Glutamatergic neuron (in vitro differentiated cells): ENCODE measurements at places on chromosomes 1 and 21.
A peak's percentile ranks its signal among the peaks of the same experiment; 100 is the strongest.

DNA sequence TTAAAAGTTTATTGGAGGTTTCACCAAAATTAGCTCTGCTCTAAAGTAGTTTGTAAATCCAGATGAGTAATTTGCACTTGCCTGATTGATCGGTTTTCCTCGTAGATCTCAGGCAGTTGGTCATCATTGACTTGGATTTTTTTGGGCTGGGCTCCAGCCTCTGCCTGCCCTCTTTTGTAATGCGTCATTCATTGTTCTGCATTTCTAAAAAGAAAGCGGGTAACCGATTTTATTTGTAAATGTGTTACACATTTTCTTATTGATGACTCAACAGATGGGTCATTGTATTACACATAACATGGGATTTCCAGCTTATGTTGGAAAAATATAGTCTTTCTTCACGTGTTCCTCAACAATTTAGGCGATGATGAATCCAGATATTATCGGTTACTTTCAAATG lies 5.5 kb downstream of the ETS2 start:
- no peak for DNase-seq

- DNase-seq, result no peak
Measured at GRCh38 chr1:232999956-233000625, 49.7 kb downstream of the NTPCR start.

- no peak for DNase-seq
Measured at GRCh38 chr1:169483500-169483966, 2.2 kb downstream of the SLC19A2 start.

DNA sequence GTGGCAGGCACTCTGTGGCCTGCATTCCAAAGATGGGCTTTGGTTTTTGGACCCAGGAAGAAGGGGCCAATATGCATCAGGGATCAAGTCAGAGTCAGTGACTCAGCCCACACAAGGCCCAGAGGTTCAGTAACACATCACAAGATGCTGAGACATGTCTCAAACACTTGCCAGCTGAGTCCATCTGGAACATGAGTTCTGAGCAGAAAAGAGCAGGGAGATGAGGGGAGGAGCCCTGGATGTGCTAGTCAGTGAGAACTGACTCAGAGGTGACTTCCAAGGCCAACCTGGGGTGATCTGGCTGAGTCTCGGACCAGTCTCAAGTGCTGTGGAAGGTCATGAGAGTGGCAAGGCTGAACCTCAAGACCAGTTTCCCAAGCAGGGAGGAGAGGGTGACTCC lies 150.1 kb downstream of the CDC7 start:
- no peak for DNase-seq

DNA sequence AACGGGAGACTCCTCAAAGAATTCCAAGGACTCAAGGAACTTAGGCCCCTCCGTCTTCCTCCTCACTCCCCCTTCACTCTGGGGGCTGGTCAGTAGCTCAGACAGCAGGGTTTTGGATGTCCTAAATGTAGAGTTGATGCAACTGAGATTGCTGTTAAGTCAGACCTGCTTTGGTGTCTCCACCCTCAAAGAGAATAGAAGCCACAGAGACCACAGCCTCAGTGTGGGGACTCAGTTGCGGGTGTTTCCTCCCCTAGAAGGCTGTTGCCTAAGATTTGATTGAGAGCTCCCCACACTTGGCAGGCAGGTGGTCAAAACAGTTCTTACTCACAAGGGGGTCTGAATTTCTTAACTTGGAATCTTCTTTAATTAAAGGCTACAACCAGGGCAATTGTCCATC lies 7.6 kb downstream of the MAN1C1 start:
- DNase-seq, result no peak

- no peak for DNase-seq
Measured at GRCh38 chr1:40308036-40308727, 8.9 kb downstream of the COL9A2 start.

DNA sequence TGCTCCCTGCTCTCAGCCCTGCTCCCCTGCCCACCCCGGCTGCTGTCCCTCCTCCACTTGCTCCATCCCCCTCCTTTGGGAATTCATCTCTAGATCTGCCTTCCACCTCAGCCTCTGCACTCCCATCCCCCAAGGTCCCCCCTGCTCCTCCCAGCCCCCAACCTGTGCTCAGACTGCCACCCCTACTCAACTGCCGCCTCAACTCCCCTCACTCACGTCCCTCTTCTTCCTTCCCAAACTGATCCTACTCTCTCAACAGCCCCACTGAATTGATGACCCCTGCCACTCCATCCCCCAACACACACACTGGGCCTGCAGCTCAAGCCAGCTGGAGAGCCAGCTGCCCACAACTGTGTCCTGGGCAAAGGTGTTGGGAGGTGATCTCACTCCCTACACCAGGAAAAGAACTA lies 15.8 kb upstream of the ETV3L start:
- DNase-seq, result peak; percentile 59

DNA sequence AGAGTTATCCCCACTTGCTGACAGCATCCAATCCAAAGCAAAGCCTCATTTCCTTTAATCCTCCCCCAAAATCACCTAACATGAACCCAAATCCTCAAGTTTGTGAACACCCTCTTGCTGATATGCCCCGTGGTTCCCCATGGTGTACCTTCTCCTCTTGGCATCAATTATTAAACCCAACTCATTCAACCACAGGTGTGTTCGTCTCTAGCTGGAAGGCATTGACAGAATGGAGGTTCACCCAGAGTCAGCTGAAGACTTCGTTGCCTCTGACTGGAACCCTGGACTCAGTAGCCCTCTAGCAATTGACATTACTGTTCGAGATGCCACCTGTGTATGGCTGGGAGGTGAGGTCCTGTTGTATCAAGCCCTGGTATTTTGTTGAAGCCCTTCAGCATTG lies 22.8 kb downstream of the SLC30A10 start:
- DNase-seq, result no peak

GRCh38 chr1:8202182-8202905 lies 115.6 kb upstream of the SLC45A1 start:
- no peak for DNase-seq

- no peak for DNase-seq
Measured at GRCh38 chr1:45246760-45247159, 40.4 kb upstream of the ZSWIM5 start.

- DNase-seq, result no peak
Measured at GRCh38 chr1:228475812-228476211, 11.4 kb upstream of the RNF187 start.

- no peak for DNase-seq
Measured at GRCh38 chr1:88698764-88699163, 14.7 kb downstream of the PKN2 start.

GRCh38 chr21:35764586-35764985 lies 295.7 kb downstream of the SETD4 start:
- no peak for DNase-seq

DNA sequence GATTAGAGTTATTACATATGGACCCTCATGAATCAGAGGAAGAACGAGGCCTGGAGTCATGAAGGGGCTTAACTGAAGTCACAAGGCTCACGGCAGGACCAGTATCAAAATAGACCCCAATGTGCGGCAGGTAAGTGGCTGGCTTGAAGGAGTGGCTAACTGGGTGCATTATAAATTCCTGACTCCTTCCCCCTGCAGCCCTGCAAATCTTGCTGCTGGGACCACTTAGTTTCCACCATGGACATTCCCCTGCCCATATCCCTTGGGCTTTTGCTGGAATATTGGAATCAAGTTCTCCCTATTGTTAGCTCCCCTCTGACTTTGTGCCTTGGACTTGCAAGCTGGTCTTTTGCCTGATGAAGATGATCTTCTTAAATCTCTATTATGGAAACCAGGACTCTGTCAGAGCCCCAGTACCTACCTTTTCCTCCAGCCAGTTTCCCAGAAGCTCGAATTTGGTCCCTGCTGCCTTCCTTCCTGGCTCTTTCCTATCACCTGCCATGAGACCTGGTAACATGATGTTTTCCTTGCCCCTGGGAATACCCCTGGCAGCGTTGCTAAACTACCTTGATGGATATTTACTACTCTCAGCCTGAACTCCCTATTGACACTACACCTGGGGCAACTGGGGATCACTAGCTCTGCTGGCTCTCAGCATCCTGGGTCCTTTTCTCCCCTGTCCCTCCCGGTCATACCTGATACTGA lies 156.0 kb upstream of the JUN start:
- no peak for DNase-seq

GRCh38 chr1:36087233-36088123 lies 1.2 kb upstream of the ADPRS start:
- DNase-seq, result no peak

DNA sequence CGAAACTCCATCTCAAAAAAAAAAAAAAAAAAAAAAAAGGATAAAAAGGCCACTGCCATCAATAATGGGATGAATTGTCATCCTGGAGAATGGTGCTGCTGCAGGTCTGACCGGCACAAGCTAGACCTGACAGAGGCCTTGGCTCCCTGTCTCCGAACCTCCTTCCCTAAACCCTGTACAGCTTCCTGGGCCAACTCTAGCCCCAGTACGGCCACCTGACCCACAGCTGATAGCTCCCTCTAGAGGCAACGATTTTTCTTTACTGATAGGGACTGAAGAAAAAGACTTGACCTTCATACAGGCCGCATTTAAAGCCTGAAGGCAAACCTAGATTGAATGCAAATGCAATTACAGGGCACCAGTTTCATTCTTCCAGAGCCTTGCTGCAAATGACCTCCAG lies 30.7 kb downstream of the NOL9 start:
- no peak for DNase-seq

DNA sequence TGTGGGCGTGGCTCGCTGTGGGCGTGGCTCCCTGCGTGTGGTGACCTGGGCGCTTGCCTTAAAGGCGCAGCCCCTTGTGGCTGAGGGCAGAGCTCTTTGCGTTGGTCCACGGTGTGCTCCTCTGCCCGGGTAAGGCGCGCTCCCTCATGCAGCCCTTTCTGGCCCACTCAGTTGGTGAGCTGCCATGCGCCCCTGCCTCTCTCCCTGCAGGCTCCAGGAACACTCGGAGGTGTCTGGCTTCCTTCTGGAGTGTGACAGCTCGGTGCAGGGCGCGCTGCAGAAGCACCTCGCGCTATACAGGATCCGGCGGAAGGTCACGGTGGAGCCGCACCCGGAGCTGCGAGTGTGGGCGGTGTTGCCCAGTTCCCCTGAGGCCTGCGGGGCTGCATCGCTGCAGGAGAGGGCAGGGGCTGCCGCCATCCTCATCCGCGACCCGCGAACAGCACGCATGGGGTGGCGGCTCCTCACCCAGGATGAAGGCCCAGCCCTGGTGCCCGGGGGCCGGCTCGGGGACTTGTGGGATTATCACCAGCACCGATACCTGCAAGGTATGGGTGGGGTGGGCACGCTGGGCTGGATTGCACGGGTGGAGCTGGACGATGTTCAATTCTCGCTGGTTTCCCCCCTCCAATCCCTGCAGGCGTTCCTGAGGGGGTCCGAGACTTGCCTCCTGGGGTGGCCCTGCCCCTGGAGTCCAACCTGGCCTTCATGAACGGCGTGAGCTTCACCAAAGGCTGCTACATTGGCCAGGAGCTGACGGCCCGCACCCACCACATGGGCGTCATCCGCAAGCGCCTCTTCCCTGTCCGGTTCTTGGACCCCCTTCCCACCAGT lies 9.1 kb downstream of the IBA57 start:
- peak; percentile 19 for DNase-seq

DNA sequence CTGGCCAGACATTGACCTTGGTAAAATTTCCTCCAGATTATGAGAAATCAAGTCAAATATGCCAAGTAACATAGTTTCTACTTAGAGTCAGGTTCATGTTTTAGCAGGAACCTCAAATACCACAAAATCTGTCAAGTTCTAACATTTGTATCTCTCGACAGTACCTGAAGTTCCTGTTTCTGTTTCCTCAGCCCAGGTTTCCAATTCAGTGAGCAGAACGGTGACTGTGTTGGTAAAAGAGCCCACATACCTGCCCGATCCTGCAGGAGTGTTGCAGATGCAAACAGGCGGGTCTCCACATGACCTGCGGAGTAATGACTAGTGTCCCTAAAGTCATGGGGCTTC lies 57.9 kb upstream of the LGALS8 start:
- DNase-seq, result no peak

DNA sequence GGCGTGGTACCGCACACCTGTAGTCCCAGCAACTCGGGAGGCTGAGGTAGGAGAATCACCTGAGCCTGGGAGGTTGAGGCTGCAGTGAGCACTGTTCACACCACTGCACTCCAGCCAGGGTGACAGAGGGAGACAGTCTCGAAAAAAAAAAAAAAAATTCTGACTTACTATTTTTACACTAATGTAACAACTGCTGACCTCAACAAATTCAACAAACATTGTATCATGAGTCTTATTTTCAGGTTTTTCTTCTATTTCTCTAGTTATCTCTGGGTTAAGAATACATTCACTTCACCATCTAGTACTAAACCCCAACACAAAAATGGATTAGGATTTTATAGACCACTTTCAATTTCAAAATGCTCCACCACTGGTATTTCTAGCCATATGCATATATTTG lies 72.9 kb downstream of the UBR4 start:
- no peak for DNase-seq

GRCh38 chr1:32091176-32091575 lies 16.7 kb upstream of the KPNA6 start:
- DNase-seq, result no peak

GRCh38 chr1:1985375-1986050 lies 18.1 kb downstream of the CFAP74 start:
- no peak for DNase-seq

DNA sequence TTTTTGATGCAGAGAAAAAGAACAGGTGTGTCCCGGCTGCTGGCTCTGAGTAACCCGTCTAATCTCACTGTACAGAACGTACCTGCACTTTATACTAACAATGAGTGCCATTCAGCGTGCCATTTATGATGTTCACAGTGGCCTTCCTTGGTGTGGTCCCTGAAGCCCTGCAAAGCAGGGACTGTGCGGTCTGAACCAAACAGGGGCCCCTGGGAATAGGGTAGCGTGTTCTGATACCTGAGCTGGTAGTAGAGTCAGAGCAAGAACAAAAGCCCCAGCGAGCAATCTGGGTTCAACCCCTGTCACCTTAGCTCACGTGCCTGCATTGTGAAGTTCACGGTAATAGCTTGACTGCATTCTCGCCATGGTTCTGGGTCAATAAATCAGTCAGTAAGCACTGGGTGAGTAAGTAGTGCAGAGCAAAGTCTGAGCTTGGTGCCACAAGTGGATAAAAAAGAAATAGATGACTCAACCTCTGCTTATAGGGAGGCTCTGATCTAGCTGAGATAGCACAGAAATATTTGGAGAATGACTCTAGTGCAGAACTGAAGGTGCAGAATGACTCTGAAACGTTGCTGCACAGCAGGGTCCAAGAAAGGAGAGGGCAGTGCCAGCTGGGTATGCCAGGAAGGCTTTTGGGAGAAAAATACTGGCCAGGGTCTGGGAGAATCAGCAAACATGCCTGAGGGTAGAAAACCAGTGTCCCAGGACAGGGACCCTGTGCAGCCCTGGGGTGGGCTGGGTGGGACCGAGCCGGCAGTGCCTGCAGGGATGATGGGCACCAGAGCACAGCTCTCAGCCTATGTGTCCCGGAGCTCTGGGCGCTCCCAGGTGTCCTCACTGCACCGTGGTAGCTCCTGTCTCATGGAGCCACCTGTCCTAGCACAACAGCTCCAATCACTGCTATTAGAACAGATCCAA lies 125.9 kb downstream of the RHOU start:
- DNase-seq, result no peak

DNA sequence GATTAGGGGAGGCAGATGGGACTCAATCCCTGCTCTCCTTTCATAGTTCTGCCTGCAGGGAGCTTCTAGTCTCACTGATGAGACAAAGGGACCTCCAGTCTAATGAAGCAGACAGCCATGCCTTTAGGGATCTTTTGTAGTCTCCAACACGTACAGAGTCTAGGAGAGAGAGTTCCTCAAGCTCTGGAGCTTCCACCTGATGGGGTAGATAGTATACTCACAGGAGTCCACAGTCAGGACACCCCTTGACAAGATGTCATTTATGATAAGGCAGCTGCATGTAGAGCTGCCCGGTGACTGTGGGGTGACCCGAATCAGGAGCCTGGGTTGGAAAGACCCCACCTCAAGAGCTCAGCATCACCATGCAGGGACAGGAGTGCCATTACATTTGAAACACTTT lies 55.3 kb upstream of the CNTN2 start:
- DNase-seq, result no peak

- no peak for DNase-seq
Measured at GRCh38 chr1:160744852-160745520, 5.9 kb downstream of the SLAMF7 start.
